ENCODE measurements at places on chromosomes 2 and 18.

DNA sequence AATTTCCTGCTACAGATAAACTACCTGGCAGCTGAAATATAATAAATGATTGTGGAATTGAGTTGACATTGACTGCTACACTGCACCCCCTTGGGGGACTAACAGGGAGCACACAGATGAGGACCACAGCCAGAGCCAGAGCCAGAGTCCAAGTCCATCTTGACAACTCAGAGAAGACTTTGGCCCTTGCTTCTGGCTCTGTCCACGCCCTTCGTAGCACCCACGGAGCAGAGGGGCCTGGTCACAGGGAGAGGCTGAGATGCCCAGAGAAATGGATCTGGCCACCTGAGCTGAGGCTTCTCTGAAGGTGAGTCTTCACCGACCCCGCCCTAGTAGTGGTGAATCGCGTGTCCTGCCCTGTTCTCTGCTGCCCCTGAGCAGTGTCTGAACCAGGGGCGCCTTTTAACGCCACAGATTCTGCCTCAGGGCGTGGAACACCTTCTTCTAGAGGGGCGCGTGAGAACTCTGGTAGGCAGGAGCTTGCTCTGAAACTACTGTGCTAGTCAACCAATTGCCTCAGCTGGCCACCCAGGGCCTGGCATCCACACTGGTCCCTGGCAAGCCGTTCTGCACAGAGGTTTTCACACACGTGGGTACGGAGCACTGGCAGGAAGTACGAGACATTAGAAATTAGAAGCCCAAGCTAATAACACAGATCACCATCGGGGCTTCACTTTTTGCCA, 35.7 kb upstream of the MAT2A start:
- no peak for DNase-seq

GRCh38 chr2:239259173-239259572, 141.6 kb downstream of the HDAC4 start:
- DNase-seq, result no peak

GRCh38 chr18:22185771-22186386, 16.5 kb downstream of the GATA6 start:
- no peak for DNase-seq

DNA sequence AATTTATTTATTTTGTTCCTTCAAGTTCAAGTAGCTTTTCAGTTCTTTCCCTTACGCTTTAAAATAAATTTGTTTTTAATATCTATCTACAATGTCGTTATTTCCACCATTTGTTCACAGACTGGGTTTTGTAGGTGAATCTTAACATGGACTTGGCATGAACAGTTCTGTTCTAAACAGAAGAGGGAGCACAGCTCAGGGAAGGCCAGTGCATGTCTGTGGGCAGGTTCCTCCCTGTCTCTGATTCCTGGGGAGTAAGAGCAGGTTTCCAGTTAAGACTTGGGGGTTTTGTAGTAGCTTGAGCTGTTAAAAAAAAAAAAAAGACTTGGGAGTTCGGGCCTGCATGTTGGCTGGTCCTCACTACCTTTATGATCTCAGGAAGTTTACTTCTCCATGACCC, 11.1 kb downstream of the TTL start:
- no peak for DNase-seq

- no peak for DNase-seq
Observed at GRCh38 chr2:24957221-24957620, 14.5 kb downstream of the DNAJC27 start.

DNA sequence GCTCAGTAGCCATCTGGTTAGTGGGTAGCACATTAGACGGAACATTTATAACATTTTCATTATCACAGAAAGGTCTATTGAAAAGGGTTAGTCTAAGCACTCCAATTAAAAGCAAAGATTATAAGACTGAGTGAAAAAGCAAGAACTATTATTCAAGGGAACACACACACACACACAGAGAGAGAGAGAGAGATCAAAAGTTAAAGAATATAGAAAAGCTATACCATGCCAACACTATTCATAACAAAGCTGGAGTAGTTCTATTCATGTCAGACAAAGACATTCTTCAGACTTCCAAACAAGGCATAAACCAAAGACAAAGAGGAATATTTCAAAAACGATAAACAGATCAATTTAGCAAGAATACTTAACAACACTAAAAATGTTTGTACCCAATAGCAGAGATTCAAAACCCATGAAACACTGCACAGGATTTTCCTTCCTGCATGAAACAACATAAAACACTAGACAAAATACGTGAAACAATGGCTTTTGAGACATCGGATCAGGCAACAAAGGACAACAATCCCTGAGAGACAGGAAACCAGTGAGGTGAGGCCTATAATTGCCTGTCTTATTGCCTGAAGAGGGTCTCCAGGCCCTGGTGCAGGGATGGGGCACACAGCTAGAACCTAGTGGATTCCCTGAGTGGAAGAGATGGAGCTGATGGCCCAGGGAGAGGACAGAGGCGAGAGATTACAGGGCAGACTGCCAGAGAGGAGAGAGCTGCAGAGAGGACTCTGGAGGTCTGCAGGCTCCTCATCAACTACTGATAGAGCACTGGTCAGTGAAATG, 83.6 kb upstream of the NPAS2 start:
- no peak for DNase-seq

DNA sequence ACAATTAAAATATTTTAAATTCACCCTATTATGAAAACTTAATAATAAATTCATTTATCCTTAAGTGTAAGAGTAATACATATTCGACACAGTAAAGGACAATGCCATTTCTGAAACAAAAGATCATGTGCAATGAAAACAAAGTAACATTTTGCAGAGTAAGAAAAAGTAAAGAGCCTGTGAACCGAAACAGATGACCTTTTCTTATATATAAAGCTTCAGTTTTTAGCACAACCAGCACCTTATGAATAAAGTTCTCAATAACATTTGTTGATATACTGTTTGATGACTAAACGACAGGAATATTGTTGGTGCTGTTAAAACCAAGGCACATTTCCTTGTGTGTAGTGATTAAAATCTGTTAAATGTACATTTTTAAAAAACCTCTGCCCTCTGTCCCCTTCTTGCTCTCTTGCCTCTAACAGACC, 1.5 kb downstream of the PELI1 start:
- no peak for DNase-seq

DNA sequence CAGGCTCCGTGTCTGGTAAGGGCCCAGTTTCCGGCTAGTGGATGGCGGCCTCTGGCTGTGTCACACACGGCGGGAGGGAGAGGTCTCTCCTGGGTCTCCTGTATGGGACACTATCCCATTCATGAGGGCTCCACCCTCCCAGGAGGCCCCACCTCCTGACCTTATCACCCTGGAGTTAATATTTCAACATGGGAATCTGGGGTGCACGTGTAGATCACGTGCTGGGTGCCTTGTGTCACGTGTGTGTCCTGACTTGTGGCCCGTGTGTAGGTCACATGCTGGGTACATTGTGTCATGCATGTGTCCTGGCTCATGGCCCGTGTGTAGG, 9.9 kb downstream of the NEU4 start:
- no peak for DNase-seq

DNA sequence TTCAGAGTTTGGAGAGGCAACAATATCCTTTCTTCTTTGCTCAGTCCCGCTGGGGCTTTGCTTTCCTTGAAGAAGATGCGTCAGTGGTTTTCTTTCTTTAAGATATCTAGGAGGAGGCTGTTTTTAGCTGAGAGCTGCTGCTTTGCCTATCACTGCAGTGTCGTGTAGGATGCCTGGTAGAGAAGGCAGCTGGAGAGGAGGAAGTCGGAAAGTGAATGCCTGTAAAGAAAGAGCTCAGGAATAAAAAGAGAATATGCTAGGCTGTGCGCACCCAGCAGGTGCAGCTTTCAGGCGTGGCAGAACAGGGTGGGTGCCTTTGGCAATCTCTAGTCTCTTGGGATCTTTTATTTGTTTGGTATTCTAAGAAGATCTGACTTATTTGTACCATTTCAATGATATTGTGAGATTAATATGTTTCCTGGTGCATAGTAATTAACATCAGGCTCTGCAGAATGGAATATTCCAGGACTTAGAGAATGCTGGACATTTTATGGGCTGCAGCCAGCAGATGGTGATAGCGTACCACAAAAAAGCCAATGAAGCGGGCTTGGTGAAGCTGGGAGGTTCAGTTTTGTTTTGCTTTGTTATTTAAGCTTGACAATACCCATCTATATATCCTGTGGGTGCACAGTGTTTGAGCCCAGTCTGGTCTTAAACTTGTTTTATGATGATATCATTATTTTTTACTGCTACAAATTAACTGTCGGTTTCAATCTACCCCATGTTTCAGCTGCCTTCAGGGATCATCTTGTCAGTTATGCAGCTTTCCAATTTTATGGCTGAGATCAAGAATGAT, 34.9 kb downstream of the CAVIN2 start:
- peak; percentile 4 for DNase-seq

DNA sequence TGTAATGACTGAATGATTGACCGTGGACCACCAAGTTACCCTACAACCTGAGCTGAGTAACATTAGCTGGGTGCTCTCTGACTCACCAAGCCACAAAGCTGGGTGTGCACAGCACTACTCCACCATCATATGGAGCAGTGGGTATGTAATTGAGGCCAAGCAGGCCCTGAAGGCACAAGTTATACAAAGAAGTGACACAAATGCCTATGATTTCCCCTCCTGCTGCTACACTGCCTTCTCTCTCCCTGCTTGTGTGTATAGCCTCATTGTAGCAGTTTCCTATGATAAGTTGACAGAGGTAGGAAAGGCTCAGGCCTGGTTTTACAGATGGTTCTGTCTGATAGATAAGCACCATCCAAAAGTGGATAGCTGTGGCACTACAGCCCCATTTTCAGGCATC, 1327.2 kb upstream of the DDX18 start:
- no peak for DNase-seq

DNA sequence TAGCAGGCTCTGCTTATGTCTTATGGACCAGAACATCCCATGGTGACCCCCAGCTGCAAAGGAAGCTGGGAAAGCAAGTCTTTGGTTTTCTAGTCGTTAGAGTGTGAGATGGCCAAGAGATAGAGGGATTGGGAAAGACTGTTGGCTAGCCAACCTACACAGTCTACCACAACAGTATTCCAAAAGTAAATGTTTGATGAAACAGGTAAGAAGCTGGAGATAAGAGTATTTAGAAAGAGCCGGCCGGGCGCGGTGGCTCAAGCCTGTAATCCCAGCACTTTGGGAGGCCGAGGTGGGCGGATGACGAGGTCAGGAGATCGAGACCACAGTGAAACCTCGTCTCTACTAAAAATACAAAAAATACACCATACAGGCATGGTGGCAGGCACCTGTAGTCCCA, 124.4 kb downstream of the GALNT1 start:
- DNase-seq, result no peak

DNA sequence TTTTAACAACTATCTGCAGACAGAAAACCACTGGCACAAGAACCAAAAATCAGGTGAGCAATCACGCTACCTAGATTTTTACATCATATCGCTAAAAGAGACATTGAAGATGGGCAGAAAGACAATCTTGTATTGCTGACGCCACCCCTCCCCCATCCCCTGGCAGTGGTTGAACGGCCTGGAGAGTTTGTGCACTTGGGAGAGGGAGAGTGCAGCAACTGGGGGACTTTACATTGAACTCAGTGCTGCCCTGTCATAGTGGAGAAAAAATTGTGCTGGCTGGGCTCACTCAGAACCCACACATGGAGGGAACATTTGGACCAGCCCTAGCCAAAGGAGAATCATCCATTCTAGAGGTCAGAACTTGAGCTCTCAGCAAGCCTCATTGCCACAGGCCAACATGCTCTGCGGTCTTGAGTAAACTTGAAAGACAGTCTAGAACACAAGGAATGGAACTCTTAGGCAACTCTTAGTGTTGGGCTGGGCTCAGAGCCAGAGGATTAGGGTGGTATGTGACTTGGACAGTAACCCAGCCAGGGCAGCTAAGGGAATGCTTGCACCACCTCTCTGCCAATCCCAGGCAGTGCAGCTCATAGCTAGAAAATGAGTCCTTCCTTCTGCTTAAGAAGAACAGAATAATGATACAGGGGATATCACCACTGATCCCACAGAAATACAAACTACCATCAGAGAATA, 220.0 kb upstream of the CYP26B1 start:
- no peak for DNase-seq

GRCh38 chr2:159912580-159912979, 114.6 kb upstream of the CD302 start:
- DNase-seq, result no peak

DNA sequence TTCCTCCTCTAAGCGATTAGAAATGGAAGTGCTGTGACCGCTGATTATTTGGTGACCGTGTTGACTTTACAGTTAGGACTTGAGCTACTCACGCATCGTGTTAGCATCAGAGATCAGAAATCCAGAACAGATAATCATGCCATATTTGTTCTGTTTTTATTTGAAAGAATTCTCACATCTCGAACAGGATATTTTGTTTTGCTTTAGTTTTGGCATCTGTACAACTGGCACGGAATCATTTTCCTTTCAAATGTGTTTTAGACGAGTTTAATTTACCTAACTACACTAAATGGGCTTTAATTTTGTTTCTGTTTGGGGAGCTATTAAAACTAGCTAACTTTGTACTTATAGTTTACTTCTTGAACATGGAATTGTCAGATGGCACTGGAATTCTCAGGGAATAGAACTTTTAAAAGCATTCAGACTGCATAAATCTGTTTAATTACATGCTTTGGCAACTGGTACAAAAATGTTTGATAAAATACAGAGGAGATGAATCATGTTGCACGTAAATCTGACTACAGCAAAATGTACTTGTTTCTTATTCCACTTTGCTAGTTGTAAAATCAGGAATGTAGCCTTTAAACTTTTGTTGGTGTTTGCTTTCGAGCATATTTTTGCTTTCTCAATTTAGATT, 1.4 kb downstream of the ITPRID2 start:
- no peak for DNase-seq

- no peak for DNase-seq
Observed at GRCh38 chr2:237128026-237128703, 42.5 kb downstream of the COPS8 start.

DNA sequence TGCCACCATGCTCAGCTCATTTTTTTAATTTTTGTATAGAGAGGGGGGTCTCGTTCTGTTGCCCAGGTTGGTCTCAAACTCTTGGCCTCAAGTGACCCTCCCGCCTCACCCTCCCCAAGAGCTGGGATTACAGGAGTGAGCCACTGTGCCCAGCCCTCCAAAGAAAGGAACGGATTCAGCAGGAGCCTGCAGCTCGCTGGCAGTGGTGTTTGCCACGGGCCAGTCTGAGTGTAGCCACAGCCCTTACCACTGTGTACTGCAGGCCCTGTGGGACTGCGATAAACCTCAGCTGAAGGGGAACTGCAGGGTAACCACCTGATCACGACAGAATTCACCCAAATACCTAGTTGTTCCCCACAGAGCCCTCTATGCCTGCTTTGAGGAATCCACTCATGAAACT, 6.8 kb downstream of the COPS9 start:
- no peak for DNase-seq

GRCh38 chr2:36526226-36526625, 71.7 kb downstream of the FEZ2 start:
- no peak for DNase-seq

- no peak for DNase-seq
Observed at GRCh38 chr2:84285056-84285747, 173.9 kb downstream of the SUCLG1 start.

GRCh38 chr2:160156100-160156499, 44.0 kb downstream of the ITGB6 start:
- DNase-seq, result no peak

GRCh38 chr2:207269038-207269437, 103.3 kb upstream of the KLF7 start:
- DNase-seq, result no peak

GRCh38 chr2:7458066-7458465, 540.9 kb downstream of the RNF144A start:
- DNase-seq, result no peak
